Jurkat, Clone E6-1 (cell line): ENCODE measurements at places on chromosomes 5 and 9.

DNA sequence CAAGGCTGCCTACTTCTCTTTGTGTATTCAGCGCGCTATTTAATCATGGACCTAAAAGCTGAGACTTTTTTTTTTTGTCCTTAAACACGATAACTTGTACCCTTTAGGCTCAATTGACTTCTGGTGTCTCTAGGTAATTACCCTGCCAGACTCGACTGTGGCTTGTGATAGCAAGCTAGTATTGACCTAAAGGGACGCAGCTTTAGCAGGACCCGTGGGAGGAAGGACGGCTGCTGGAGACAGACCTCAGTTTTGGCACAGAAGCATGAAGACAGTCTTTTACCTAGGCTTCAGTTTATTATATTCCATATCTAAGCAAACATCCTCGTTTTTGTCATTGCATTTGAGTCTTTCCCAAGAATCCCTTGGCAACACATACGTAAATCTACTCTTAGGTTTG is 115.3 kb downstream of the SMC2 start:
- no peak for DNase-seq

- DNase-seq: no peak
These were observed 656.5 kb downstream of the TLE1 start for GRCh38 chr9:81032831-81033230.

DNA sequence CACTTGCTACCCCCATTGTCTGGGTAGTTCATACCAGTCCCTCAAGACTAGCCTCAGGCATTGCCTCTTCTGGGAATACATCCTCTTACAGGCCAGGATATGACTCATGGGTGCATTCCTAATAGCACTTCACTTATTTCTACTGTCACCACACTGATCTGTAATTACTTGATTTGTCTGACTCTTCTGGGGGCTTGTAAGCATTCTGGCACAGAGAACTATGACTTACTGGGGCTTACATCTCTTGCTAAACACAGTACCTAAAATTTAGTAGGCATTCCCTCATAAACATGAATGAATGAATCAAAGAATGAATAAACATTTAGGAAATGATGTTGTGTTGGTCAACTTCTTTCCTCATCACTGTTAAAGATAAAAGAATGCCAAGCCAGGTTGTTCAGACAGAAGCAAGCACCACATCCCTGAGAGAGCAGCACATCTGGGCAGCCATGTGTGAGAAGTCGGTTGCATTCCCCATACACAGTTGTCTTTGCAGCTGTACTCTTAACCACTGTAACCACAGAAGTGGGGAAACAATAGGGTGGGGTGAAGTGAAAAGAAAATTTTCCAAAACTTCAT is 27.6 kb downstream of the IL7R start:
- peak; percentile 96 for DNase-seq

- no peak for DNase-seq
These were observed 10.8 kb downstream of the ZDHHC11B start for GRCh38 chr5:773517-774264.

DNA sequence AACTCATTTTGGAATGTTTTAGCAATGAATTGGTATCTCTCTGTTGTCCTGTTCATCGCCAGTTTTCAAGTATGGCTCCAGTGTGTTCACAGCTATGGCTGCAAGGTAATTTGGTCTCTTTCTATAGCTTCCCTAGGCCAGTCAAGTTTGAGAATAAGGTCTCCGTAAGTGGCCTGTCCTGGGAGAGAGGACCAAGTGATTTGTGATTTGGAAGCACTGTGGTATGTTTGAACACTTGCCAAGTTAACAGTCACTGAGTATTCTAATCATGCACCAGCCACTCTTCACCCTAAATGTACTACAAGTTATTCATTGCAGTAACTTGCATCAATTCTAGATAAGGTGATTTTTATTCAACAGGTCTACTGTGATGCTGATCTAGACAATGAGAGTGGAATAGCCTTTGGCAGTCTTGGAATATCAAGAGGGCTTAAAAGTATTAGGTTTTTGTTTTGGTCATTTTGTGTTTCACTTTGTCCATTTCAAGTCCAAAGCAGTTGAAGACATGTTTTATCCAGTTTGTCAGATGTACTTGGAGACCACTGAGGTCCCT is 41.1 kb downstream of the G3BP1 start:
- DNase-seq: no peak

DNA sequence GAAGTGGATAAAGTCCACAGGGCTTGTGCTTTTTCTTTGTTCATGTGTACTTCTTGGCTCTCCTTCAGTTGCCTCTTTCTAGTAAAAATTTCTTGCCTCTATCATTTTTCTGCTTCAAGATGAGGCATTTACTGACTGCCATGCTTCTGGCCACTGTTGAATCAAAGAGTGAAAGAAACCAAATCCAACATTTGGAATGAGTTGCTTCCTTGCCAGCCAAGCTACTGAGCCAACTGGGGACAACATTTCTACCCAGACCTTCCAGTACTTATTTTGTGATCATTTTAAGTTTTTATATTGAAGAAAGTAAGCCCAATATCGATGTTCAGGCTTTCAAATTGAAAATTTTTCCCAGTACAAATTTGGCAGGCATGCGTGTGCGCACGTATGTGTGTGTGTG is 73.2 kb downstream of the SNCAIP start:
- DNase-seq: no peak

DNA sequence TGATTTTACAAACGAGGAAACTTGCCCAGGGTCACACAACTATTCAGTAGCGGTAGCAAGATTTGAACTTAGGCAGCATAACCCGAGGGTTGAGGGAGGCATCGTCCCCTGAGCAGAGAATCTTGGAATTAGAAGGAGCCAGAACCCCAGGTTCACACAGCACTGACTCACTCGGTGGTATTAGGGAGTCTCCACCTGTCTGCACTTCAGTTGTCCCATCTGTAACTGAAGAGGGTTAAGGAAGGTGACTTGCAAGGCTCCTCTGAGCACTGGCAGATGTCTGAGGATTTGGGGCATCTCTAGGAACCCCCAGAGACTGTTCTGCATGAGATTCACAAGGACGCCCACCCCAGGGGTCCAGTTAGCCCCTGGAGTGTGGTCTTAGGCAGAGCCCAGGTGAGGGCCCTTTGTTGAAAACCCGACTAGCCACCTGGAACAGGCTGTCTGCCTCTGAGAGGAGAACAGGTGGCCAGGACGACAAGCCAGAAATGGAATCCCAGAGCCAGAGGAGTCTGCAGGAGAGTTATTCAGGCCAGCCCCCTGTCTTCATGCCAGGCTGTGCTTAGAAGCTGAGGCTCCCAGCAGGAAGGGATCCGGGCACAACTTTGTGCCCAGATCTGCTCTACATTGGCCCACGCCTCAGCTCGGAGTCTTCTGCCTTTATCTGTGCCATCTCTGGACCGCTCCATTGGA is 50.0 kb upstream of the ORM1 start:
- no peak for DNase-seq

GRCh38 chr5:96854067-96854466 is 22.2 kb upstream of the ERAP2 start:
- DNase-seq: no peak

DNA sequence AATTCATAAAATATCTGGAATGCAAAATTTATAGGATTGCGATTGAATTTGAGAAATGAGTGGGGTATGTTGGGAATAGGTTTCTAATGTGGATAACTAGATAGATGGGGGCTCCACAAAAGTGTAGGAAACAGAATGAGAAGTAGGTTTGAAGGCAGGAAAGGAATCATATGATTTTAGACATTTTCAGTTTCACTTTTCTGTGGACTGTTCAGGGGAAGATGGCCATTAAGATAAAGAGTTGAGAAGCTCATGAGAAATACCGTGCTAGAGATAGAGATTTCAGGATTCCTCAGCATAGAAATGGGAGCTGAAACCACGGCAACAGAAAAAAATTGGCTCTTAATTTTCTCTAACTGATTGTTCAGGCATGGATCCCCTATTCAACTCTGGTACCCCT is 163.4 kb upstream of the CD180 start:
- DNase-seq: no peak

DNA sequence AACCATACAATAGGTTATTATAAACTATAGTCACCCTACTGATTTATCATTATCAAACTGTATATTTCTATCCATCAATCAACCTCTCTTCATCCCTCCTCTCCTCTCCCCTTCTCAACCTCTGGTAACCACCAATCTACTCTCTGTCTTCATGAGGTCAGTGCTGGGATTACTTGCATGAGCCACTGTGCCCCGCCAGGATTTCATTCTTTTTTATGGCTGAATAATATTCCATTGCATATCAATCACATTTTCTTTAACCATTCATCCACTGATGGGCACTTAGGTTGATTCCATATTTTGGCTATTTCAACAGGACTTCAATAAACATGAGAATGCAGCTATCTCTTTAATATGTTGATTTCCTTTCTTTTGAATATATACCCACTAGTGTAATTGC is 10.8 kb upstream of the PURA start:
- no peak for DNase-seq

DNA sequence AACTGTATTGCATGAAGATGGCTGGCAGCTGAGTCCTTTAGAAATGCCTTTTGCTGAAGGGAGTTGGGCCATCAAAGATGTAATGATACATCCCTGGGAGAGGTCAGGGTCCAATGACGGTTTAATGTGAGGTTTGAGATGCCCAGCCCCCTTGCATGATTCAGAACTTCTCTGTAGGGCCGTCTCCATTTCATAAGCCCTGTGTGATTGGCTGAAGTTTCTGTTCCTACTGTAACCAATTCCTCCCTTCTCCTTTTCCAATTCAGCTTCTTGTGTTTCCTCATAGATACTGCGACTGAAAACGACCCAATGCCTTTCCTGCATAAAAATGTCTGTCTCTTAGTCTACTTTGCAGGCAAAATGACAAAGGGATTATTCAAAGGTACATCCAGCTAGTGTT is 47.9 kb upstream of the ST8SIA4 start:
- DNase-seq: no peak

- DNase-seq: peak; percentile 42
These were observed 60.9 kb upstream of the CHD1 start for GRCh38 chr5:98989727-98990126.

GRCh38 chr9:124122813-124123462 is 111.4 kb downstream of the LHX2 start:
- no peak for DNase-seq

- no peak for DNase-seq
These were observed 184.0 kb downstream of the SYK start for GRCh38 chr9:90985631-90986030.

DNA sequence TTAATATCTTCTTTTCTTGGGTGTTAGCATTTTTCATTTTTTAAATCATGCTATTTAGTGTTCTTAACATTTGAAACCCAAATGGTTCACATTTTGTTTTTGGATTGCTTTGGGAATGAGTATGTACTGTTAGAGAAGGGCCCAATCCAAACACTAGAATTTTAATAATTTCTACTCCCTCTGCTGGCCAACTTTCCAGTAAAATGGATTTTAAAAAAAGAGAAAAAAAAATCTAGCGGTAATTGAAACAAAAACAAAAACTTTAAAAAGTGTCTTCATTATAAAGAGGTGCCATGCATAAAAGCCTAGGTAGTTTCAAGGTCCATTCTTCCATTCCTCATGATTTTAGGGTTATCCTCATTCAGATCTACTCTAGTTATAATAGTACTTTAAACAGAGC is 32.1 kb upstream of the RICTOR start:
- no peak for DNase-seq

GRCh38 chr9:93013856-93014582 is 44.5 kb upstream of the SUSD3 start:
- DNase-seq: no peak

- DNase-seq: no peak
These were observed 84.4 kb downstream of the SLCO6A1 start for GRCh38 chr5:102414448-102414847.

GRCh38 chr5:65796751-65797316 is 74.8 kb downstream of the NLN start:
- DNase-seq: peak; percentile 52

DNA sequence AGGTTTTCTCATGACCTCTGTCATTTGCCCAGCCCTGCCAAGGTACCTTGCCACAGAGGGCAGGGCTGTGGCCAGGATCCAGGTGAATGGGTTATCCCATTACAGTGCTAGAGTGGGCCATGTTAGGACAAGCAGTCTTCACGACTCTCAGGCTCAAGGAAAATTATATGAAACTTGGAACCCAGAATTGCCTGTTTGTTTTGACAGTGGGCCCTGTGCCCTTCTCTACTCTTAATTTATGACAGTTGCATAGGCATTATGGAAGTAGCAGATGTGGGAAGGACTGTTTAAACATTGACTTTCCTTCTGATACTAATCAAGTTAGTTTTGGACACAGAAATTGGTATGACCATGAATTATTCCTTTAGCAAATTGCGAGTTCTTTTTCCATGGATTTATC is 41.7 kb downstream of the ITGA2 start:
- no peak for DNase-seq

DNA sequence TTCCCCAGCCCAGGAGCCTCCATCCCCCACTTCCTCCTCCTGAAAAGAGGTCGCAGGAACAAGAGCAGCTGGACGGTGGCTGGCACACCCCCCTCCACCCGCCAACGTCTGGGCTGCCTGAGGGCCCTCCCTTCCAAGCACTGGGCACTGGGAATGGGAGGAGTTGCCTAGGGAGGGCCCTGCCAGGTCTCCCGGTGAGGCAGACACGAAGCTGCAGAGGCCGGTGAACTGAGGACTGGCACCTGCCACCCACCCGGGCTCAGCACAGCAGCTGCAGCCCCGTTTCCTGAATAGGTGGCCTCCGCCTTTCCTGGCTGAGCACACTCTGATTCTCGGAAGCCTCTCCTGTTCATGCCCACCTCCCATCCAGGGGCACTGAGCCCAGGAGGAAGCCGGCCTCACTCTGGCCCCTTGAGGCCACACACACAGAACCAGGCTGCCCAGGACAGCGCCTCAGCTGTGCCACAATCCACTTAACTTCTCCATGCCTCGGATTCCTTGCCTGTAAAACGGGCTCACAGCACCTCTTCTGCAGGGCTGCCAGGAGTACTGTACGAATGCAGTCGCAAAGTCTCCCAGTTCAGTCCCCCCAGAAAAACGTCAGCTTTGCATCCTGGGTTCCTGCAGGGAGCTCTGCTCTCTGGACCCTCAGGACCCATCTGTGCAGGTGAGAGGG is 1.3 kb downstream of the NPDC1 start:
- DNase-seq: no peak

- DNase-seq: no peak
These were observed 255.8 kb downstream of the SLCO4C1 start for GRCh38 chr5:102040326-102040725.

- peak; percentile 0 for DNase-seq
These were observed 574.7 kb downstream of the TLE4 start for GRCh38 chr9:80146466-80146865.

DNA sequence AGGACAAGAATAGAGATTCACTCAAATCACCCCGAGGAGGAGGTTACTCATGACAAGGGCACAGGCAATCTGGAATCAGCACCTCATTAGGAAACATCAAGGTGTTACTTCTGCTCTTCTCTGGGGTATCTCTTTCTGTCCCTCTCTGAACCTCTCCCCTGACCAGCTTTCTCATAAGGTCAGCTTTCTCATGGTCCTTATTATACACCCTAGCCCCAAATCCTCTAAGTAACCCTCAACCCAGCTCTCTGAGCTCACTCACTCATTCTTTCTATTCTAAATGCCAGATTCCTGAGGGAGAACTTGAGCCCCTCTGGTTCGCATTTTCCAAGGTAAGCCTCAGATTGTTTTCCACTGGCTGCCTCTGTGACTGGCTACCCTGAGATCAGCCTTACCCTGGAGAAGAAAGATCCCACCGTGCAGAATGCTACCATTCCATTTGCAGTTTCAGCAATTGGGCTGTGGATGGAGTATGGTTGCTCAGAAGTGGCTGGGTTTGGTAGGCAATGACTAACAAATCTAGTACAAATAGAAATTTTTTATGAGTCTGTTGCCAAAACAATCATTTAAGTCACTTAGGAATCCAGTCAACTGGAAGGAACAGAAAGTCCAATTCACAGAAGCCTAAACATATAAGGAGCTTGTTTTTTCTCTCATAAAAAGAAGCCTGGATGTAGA is 9.0 kb upstream of the TIMD4 start:
- no peak for DNase-seq

- no peak for DNase-seq
These were observed 138.9 kb downstream of the WDR41 start for GRCh38 chr5:77353251-77353650.
